ENCODE measurements at places on chromosomes 16 and 17. TPM values are rescaled to one million over a fixed set of nuclear protein-coding genes. Genes with fewer than 3 reads are reported as not detected.

The SSTR5 gene
- total RNA-seq, result not detected

DNA sequence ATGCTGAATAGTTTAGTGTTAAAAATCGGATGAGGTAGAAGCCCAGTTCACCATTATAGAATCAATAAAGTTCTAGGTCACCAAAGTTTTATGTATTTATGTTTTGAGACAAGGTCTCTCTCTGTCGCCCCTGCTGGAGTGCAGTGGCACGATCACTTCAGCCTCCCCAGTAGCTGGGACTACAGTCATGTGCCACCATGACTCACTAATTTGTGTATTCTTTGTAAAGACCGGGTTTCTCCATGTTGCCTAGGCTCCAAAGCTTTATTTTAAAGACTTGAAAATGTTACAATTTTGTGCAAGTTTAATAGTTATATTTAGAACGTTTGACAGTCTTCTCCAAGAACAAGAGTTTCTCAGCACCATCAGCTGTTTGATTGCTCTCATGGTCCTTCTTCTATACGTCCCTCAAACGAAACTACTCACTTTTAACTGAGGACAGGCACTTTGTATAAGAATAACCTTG, 32.1 kb downstream of the NDE1 start:
- H3K27me3 ChIP-seq, result no peaks in the 10 kb centered on the region
- no peaks in the 10 kb centered on the region for H3K4me1 ChIP-seq
- peak overlapping the region; percentile 37 for H3K27ac ChIP-seq
- H3K4me3 ChIP-seq, result no peak overlapping the region

The VWA3A gene
- not detected for total RNA-seq

- DNase-seq, result peak; percentile 65
- no peak overlapping the region for H3K4me3 ChIP-seq
- H3K27ac ChIP-seq, result peak overlapping the region; percentile 15
Observed at GRCh38 chr16:81634380-81635062, 144.6 kb upstream of the PLCG2 start.

DNA sequence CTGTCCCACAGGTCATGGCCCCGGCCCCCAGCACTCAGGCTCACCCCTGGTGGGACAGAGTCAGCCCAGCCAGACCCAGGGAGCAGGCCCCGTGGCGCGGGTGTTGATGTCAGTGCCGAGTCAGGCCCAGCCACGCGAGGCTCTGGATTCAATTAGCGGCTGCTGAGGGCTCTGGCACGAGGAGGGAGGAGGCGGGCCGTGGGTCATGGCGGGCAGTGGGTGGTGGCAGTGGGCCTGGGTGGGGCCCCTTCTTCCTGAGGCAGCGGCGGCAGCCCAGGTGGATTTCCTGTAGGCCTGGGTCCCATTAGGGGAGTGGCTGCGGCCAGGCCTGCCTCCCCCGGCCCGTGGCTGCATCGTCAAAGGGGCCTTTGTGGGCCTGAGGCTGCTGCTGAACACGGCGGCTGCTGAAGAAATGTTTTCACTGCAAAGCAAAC, 12.9 kb downstream of the VASN start:
- H3K4me1 ChIP-seq, result peaks cover 55% of the 10 kb centered on the region
- H3K4me3 ChIP-seq, result no peak overlapping the region
- no peak for DNase-seq
- no peaks in the 10 kb centered on the region for H3K36me3 ChIP-seq
- H3K27me3 ChIP-seq, result no peaks in the 10 kb centered on the region
- H3K27ac ChIP-seq, result no peak overlapping the region

- peaks cover 6% of the 10 kb centered on the region for H3K36me3 ChIP-seq
- no peaks in the 10 kb centered on the region for H3K27me3 ChIP-seq
- H3K4me1 ChIP-seq, result peaks cover 3% of the 10 kb centered on the region
- no peak overlapping the region for H3K4me3 ChIP-seq
- H3K27ac ChIP-seq, result no peak overlapping the region
Observed at GRCh38 chr16:2058420-2058819, 10.6 kb downstream of the TSC2 start.

The ASGR2 gene
- total RNA-seq, result not detected

DNA sequence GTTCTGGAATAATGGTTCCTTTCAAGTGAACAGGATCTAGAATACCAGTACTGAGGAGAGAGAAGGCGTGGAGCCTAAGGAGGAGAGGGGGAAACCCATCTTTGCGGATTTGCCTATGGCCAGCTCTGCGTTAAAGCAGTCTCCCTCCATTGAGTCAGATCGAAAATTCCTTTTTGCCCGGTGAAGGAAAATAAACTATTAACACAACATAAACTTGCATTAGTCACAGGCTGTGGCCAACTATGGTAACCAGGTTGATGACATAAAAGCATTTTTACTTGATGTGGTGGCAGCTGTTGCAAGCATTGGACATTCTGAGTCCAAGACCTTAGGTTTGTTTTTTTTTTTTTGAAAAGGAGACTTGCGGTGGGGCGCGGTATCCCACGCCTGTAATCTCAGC, 8.9 kb downstream of the LDAF1 start:
- DNase-seq, result peak; percentile 97
- H3K4me3 ChIP-seq, result no peak overlapping the region
- no peaks in the 10 kb centered on the region for H3K27me3 ChIP-seq
- peaks cover 12% of the 10 kb centered on the region for H3K4me1 ChIP-seq

- no peak overlapping the region for H3K4me3 ChIP-seq
- no peak for DNase-seq
- H3K27me3 ChIP-seq, result no peaks in the 10 kb centered on the region
- no peaks in the 10 kb centered on the region for H3K4me1 ChIP-seq
- H3K27ac ChIP-seq, result no peak overlapping the region
- H3K36me3 ChIP-seq, result peaks cover 34% of the 10 kb centered on the region
Observed at GRCh38 chr17:31357839-31358394, 33.6 kb upstream of the RAB11FIP4 start.

- no peaks in the 10 kb centered on the region for H3K27me3 ChIP-seq
- no peak overlapping the region for H3K27ac ChIP-seq
- H3K36me3 ChIP-seq, result no peaks in the 10 kb centered on the region
- DNase-seq, result no peak
Observed at GRCh38 chr16:76576526-76576925, 299.3 kb downstream of the CNTNAP4 start.

- no peaks in the 10 kb centered on the region for H3K36me3 ChIP-seq
- H3K27ac ChIP-seq, result no peak overlapping the region
- no peak for DNase-seq
- H3K4me1 ChIP-seq, result peaks cover 10% of the 10 kb centered on the region
- H3K27me3 ChIP-seq, result no peaks in the 10 kb centered on the region
- no peak overlapping the region for H3K4me3 ChIP-seq
Observed at GRCh38 chr17:21125862-21126261, 902 bp upstream of the DHRS7B start.

The STX8 gene
- total RNA-seq, result 54.4 TPM

GRCh38 chr17:35709874-35710273, 21.6 kb upstream of the RASL10B start:
- H3K27ac ChIP-seq, result no peak overlapping the region
- no peak for DNase-seq
- no peaks in the 10 kb centered on the region for H3K27me3 ChIP-seq
- peaks cover 6% of the 10 kb centered on the region for H3K36me3 ChIP-seq

- no peaks in the 10 kb centered on the region for H3K36me3 ChIP-seq
- H3K27ac ChIP-seq, result no peak overlapping the region
- peaks cover 16% of the 10 kb centered on the region for H3K4me1 ChIP-seq
- no peaks in the 10 kb centered on the region for H3K27me3 ChIP-seq
- DNase-seq, result no peak
- no peak overlapping the region for H3K4me3 ChIP-seq
Observed at GRCh38 chr16:4366016-4366415, 5.6 kb upstream of the VASN start.

DNA sequence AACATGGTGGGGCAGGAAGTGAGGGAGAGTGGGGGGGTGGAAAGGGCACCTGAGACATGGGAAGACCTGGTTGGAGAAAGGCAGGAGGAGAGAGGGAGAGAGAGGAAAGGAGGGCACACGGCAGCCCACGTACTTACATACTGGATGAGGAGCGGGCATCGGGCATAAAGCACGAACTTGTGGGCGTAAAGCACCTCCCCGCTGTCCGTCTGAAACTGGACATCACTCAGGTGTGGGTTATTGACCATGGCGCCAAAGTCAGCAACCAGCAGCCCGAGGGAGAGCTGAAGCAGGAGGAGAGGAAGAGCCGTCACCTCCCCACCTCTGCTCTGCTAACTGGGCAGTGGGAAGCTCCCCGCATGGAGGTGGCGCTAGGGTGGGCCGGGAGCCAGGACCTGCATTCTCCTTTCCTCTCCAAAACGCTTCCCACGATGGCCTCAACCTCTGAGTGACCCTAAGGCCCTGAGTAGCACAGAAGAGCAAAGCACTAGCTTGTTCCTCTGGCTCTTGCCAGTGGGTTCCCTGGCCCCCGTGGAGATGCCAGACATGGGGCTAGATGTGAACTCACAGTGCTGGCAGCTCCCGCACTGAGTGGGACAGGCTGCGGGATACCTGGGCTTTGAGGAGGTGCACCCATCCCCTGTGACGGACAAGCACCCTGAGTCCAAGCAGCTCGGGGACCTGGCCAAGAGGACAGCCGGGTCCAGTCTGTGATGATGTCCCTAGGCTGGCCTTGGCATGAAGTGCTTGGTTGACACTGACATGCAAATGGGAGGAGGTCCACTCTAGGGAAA, 16.9 kb downstream of the SLX4 start:
- DNase-seq, result no peak
- H3K4me3 ChIP-seq, result no peak overlapping the region
- no peak overlapping the region for H3K27ac ChIP-seq
- no peaks in the 10 kb centered on the region for H3K4me1 ChIP-seq

The HASPIN gene
- 2.4 TPM for total RNA-seq

GRCh38 chr16:86428729-86429517, 81.4 kb upstream of the FOXF1 start:
- H3K4me3 ChIP-seq, result no peak overlapping the region
- DNase-seq, result no peak
- H3K27me3 ChIP-seq, result peaks cover 16% of the 10 kb centered on the region
- no peak overlapping the region for H3K27ac ChIP-seq
- no peaks in the 10 kb centered on the region for H3K4me1 ChIP-seq

DNA sequence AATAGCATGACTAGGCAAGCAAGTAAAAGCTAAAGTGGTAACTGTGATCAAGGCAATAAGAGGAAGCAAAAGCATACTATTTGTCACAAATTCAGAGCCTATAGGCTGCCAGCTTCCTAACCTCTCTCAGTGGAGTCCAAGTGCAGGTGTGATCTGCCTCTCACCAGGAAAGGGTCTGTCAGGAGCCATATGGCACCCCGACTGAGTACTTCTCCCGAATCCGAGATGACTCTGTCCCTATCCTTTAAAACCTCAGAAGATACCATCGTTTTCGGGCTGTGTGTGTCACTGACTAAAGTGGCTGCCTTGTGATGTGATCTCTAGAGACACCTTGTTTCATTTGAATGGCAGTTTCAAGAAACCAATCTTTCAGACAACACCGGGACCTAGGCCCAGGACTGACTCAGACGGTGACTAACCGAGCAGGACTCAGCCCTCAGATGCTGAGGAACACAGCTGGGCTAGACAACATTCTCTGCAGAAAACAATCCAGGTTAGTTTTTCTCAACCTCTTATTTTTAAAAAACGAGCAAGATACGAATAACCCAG, 63.6 kb downstream of the SMG6 start:
- H3K4me1 ChIP-seq, result peaks cover 56% of the 10 kb centered on the region
- peak overlapping the region; percentile 91 for H3K27ac ChIP-seq
- peak overlapping the region; percentile 16 for H3K4me3 ChIP-seq
- no peaks in the 10 kb centered on the region for H3K36me3 ChIP-seq
- DNase-seq, result peak; percentile 95

DNA sequence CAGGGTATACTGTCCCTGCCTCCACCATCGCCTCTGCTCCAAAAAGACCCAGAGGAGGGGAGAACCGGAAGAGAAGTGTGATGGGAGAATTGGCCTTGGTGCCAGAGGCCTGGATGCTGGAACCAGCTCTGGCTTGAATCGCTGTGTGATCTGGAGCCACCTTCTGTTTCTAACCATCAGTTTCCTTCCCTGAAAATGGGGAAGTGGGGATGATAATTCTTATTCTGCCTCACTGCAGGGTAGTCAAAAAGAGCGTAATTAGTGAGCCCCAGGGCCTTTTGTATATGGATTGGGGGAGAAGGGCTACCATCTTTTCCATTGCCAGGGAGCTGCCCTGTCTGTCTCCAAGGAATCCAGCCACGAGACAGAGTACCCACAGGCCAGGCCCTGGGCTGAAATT, 52.2 kb downstream of the CCT6B start:
- no peak overlapping the region for H3K27ac ChIP-seq
- no peak overlapping the region for H3K4me3 ChIP-seq
- no peaks in the 10 kb centered on the region for H3K4me1 ChIP-seq
- DNase-seq, result no peak
- no peaks in the 10 kb centered on the region for H3K36me3 ChIP-seq
- no peaks in the 10 kb centered on the region for H3K27me3 ChIP-seq

DNA sequence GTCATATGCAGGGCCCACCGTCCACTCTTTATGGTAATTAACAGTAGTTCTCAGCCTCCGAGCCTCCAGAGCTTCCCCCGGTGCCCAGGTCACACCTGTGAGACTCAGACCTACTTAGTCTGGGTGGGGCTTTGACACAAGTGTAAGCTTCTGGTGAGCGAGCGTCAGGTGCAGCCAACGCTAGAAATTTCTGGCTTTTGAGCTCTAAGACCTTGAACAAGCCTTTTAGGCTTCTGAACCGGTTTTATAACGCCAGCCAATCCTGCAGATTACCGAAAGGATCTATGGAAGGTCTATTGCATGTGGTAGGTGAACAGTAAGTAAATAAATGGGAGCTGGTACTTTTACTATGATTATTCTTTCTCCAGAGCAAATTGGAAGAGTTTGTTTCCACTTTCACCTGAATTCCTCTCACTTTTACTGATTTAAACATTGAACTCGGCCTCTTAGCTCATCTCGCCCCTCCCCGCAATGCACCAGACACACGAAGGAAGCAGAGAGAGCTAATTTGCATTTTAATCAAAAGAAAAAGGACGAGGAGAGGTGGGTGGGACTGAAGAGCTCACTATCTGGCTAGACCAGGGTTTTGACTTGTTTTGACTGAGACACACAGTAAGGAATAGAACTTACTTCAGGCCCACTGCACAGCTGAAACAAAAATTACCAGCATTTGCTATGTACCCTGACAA, 47.1 kb downstream of the ABAT start:
- no peak overlapping the region for H3K4me3 ChIP-seq
- H3K27me3 ChIP-seq, result peaks cover 23% of the 10 kb centered on the region
- peaks cover 3% of the 10 kb centered on the region for H3K4me1 ChIP-seq
- no peak overlapping the region for H3K27ac ChIP-seq
- no peaks in the 10 kb centered on the region for H3K36me3 ChIP-seq
- no peak for DNase-seq

The NDUFAF8 gene
- total RNA-seq, result 52.6 TPM

DNA sequence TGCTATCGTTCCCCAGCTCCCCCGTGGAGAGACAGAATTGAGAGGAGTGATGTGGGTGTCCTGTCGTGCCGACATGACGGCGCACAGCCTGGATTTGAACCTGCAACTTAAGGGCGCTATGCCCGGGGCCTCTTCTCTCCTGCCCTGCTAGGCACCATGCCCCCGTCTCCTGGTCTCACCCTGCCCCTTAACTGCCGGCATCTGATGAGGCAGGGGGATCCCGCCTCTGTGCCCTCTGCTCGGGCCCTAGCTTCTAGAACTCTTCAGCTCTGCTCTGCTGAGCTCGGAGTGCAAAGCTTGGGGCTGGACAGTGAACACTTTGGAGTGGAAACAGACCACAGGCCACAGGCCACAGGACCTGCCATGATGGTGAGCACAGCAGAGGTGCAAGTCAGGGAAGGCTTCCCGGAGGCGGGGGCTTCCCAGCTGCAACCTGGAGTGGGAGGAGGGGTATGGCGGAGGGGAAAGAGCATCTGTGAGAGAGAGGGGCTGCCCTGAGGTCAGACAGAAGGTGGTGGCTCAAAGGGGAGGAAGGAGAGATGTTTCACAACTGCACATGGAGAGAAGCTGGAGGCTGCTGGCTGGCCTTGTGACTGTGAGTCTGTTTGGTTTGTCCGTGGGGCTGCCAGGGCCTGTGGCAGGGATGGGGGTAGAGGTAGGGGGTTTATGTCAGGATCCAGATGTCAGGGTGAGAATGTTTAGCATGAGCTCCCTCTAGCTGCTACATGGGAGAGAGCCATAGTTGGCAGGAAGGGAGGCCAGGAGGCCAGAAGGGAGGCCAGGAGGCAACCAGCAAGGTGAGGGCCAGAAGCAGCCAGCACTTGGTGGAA, 107.8 kb downstream of the CRLF3 start:
- H3K4me1 ChIP-seq, result no peaks in the 10 kb centered on the region
- no peaks in the 10 kb centered on the region for H3K36me3 ChIP-seq

All from astrocyte (in vitro differentiated cells and primary cell).